ENCODE measurements at places on chromosomes 6 and 20. TPM values are rescaled to one million over a fixed set of nuclear protein-coding genes. Genes with fewer than 3 reads are reported as not detected.

- DNase-seq, result no peak
These were observed 113.7 kb upstream of the GGTLC1 start for GRCh38 chr20:24102290-24102689.

GRCh38 chr6:50610562-50610961 lies 102.8 kb upstream of the TFAP2D start:
- DNase-seq, result no peak

Gene COL19A1
- total RNA-seq, result 0.17 TPM

Gene C4B
- 81.3 TPM for total RNA-seq

Gene PDYN
- not detected for total RNA-seq

Gene KCNK16
- total RNA-seq, result not detected

Data from left lung (tissue), 14 donors.